Neural cell (in vitro differentiated cells): ENCODE measurements at places on chromosomes 12 and 14. TPM values are rescaled to one million over a fixed set of nuclear protein-coding genes. Genes with fewer than 3 reads are reported as not detected.

Gene GPRC5D
- not detected in 2 replicates for polyA plus RNA-seq

Gene ACOT6
- polyA plus RNA-seq: not detected in 2 replicates

Gene TEX52
- polyA plus RNA-seq: not detected in 2 replicates

Gene DENR
- polyA plus RNA-seq: 71.2 and 85.1 TPM in 2 replicates

Gene GUCY2C
- 0.06 TPM in 1 of 2 replicates, not detected in the other for polyA plus RNA-seq

Gene RAD9B
- 0.68 and 0.90 TPM in 2 replicates for polyA plus RNA-seq
